ENCODE measurements at places on chromosomes 16 and 17.

DNA sequence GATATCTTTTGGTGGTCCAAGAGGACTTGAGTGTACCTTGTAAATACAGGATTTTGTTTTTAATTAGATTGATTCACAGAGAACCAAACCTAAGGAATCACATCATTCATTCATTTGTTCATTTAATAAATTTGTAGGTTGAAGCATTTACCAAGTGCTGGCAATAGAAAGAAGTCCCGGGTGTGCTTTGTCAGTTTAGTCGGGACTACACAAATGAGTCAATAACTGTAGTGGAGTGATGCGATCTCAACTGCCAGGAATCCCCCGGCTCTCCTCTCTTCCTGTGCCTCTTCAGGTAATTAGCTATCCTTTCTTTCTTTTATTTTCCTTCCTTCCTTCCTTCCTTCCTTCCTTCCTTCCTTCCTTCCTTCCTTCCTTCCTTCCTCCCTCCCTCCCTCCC lies 1.4 kb upstream of the WWOX start:
- DNase-seq: no peak

GRCh38 chr17:49870298-49870697 lies 22.4 kb upstream of the TAC4 start:
- no peak for DNase-seq

DNA sequence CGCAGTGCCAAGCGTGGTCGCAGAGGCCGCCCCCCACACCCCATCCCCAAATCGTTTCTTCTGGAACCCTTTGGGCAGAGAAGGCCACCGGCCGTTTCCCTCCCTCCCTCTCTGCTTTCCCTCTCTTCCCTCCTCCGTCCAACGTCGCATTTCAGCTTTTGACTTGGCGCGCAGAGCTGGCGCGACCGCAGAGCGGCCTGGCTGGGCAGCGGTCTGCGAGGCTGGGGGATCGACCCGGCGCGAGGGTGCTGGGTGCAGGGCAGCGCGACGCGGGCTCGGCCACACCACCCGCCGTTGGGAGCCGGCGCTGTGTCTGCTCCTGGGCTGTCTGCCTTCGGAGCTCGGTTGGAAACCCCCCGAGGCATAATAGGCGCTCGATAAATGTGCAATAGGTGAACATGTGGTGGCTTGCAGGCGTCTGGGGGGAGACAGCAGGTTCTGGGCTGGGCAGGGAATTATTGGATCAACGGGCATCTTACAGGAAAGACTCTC lies 2.8 kb upstream of the NTN3 start:
- DNase-seq: no peak

GRCh38 chr17:43341715-43342588 lies 56.8 kb upstream of the ARL4D start:
- DNase-seq: no peak

GRCh38 chr17:73015722-73016276 lies 76.7 kb downstream of the SLC39A11 start:
- DNase-seq: no peak

DNA sequence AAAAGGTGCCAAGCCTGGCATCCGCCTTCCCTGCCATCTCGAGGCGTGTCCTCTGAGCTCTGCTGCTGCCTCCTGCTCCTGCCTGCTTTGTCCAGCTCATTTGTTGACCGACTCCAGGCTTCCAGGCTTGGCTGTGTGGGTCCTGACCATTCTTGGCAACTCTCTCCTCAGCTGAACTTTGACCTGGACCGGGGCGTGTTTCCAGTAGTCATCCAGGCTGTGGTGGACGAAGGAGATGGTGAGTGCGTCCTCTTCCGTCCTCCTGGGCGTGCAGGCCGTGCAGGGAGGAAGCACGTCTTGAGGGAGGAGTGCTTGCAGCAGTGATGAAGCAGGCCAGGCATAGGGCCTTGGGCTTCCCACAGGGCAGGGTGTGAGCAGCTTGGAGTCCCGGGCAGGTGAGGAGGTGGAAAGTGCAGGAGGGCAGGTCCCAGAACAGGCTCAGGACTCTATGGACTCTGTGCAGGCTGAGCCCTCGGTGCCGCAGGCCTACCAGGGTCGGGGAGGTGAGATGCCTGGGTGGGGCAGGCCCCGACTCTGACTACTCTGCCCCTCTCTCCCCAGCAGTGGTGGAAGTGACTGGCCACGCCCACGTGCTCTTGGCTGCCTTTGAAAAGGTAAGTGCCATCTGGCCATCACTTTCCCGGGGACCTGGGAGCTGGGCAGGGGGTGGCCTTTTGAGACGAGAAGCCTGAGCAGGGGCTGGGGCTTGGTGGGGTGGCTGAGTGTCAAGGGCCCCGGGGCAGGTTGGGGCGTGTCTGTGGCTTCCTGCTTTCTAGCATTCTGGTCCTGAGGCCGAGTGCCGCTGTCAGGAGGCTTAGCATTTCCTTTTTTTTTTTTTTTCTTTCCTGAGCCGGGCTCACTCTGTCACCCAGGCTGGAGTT lies 28.6 kb upstream of the NUDT16L1 start:
- DNase-seq: no peak

DNA sequence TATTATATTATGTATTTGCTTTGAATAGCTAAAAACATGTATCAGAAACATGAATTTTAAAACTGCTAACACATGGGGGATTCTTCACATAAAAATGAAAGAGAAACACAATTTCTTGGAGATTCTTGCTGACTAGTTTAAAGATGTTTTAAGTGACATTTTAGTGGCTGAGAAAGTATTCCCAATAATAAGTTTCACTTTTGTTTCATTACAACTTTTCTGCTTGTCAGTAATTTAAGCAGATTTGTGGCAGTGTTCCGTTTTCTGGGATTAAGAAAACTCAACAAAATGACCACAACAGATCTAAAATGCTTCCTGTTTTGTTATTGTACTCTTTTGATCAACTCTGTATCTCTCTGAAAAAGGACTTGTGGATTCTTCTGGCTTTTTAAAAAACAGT lies 75.9 kb downstream of the NLK start:
- no peak for DNase-seq

DNA sequence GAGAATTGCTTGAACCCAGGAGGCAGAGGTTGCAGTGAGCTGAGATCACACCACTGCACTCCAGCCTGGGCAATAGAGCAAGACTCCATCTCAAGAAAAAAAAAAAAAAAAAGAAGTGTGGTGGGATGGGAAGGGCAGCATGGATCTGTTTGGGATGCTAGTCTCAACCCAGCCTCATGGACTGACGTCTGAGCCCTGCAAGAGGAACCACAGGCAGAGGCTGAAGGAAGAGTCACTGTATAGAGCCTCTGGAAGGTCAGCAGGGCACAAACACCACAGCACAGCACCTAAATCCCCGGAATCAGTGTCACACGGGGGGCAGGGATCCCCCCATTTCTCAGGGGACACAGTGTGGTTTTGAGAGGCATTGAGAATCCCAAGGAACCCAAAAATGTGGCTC lies 10.9 kb upstream of the CXCL16 start:
- DNase-seq: no peak

DNA sequence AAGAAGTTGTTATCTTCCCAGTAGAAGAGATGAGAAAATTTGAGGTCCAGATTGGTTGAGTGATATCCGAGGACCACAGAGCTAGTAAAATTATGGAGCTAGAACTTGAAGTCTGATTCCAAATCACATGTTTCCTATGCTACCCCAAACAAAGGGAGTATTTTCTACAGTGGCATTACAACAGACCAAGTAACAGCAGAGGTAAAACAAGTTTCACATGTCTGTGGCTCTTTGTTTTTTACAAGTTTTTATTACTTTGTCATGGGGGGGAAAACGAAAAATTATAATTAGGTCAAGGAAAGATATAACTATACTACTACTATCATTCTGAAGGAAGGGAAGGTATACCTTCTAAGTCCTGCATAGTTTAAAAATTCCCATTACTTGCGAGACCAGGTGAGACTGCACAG lies 49.4 kb downstream of the KANSL1 start:
- DNase-seq: no peak

GRCh38 chr16:51326131-51326856 lies 175.2 kb upstream of the SALL1 start:
- no peak for DNase-seq

- DNase-seq: no peak
Observed at GRCh38 chr16:78430281-78430680, 330.8 kb downstream of the WWOX start.

- no peak for DNase-seq
Observed at GRCh38 chr16:58094791-58095574, 34.2 kb downstream of the CFAP20 start.

DNA sequence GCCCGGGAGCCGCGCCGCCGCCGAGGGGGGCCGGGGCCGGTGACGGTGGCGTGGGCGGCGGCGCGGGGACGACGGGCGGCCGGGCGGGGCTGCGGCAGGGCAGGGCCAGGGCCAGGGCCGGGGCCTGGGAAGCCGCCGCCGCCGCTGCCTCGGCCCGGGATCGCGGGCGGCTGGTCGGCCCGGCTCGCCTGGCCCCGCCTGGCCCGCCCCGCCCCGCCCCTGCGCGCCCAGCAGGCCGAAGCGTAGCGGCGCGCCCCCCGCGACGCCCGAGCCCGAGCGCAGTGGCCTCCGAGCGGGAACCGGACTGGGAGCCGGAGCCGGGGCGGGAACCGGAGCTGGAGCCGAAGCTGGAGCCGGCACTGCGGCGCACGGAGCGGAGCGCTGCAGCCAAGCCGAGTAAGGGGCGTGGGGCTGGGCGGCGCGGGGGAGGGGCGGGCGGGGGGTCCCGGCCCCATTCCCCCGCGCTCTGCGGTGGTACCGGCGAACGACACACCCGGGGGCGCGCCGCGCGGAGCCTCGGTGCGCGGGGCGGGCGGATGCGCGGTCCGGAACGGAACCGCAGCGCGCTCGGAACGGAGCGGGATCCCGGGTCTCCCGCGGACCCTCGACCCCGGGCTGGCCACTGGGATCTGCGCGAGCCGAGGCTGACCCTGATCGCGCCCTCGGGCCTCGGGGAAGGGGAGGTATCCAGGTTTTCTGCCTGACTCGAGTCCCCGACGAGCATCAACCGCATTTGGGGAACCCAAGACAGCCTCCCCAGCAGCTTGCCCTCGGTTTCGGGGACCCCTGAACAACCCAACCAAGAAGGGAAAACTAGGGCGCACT lies at the start of gene BEAN1:
TSS of gene BEAN1 (plus strand) at position 260 of the 825 bp plus-strand sequence. CDS start 10,382 bp downstream, outside the sequence.
- DNase-seq: no peak

DNA sequence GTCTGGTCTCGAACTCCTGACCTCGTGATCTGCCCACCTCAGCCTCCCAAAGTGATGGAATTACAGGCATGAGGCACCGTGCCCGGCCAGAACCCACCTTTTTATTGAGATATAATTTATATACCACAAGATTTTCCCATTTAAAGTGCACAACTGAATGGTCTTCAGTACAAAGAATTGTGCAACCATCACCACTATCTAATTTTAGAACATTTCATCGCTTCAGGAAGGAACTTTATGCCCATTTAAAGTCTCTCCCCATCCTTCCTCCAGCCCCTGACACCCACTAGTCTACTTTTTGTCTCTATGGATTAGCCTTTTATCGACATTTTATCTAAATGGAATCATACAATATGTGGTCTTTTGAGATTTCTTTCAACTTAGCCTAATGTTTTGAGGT lies 25.4 kb upstream of the HELZ start:
- DNase-seq: no peak

- no peak for DNase-seq
Observed at GRCh38 chr16:79748629-79749028, 148.1 kb upstream of the MAF start.

DNA sequence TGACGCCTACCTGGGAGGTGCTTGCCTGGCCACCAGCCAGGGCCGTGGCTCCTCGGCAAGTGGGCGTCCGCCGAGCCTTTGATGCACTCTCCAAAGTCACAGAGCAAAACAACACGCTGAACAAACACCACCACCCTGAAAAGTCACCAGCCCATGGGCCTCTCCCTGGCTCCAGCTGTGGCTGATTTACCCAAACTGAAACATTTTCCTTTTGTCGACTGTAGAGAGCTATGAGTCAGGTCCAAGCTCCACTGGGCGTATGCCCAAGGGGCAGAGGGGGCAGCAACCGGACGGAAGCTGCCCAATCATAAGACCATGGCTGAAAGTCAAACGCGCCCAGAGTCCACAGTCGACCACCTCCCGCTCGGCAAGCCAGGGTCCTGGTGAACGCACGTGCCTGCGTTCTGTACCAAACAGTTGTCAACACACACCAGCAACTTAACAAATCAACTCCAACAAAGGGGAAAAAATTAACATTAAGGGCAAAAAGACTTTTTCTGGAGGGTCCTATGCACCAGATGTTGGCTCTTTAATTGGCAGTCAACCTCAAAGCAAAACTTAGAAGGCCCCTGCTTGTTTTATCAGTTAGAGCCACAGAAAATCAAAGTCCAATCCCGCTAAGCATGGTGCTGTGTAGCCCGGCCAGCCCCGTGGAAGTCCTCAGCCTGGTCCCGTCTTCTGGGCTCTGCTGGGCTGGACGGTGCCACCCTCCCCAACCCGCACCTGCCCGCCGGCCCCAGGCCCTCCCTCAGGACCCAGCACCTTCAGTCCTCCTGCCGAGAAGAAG lies 47.3 kb downstream of the TBC1D16 start:
- DNase-seq: no peak

- no peak for DNase-seq
Observed at GRCh38 chr16:51818342-51818944, 667.4 kb upstream of the SALL1 start.

DNA sequence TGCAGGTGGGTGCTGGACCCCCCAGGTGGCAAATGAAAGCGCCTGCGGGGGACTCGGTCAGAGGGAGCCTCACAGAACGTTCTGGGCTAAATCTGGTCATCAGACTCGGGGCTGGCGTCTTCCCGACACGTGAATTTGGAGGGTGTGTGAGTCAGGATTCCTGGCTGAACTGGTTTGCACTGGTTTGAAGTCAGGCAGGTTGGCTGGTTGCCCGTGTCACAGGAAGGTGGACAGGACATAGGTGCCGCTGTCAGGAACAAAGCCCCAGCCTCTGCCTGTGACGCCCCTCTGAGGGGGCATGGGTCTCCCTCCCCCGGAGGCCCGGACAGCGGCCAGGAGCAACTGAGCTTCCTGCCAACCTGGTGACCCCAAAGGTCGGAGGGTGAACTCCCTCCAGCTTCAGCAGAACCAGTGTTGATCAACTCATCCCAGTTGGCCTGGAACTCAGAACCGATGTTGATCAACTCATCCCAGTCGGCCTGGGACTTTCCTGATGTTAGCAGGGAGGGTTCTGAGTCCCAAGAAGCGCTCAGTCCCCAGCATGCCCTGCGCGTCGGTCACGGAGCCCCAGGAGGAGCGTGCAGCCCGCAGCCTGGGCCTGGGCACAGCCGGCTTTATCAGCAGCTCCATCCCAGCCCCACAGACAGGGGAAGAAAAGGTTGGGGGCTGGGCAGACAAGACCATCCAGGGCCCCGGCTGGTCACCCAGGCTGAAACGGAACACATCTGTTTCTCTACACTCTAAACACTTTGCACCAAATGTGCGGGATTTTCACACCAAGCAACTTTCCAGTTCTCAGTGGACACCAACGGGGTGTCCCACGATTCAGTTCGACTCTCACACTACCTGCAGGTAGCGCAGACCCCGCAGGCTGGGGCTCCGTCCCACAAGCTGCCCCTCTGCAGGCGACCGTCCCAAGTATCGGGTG lies 14.4 kb upstream of the METRNL start:
- DNase-seq: no peak

All from memory B cell (primary cell).